ENCODE measurements at places on chromosomes 4 and X. TPM values are rescaled to one million over a fixed set of nuclear protein-coding genes. Genes with fewer than 3 reads are reported as not detected.

DNA sequence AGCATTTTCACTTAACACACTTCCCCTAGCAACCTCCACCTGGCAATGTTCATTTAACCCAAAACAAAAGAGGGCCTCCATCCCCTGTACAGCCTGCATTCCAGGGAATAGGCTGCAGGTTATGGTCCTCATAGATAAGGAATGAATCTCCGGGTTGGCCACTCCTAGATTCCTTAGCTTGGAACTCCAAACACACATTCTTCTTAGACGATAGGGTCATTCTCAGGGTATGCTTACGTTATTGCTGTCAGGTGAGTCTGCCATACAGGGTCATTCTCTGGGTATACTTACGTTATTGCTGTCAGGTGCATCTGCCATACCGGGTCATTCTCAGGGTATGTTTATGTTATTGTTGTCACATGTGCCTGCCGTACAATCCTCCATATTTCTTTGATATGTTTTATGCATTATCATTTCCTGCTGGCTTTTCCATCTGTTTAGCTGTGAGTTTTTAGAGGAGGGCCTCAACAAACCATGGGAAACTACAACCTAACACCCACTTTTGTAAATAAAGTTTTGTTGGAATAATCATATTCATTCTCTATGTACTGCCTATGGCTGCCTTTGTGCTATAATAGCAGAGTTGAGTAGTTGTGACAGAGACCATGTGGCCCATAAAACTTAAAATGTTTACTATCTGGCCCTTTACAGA is 8.2 kb upstream of the AFF1 start:
- DNase-seq: no peak

Gene FGFBP2
- total RNA-seq: 2.5 TPM

- DNase-seq: peak; percentile 64
Observed at GRCh38 chr4:140012688-140013486, 141.1 kb downstream of the MAML3 start.

Gene PLAC8
- 54.4 TPM for total RNA-seq

DNA sequence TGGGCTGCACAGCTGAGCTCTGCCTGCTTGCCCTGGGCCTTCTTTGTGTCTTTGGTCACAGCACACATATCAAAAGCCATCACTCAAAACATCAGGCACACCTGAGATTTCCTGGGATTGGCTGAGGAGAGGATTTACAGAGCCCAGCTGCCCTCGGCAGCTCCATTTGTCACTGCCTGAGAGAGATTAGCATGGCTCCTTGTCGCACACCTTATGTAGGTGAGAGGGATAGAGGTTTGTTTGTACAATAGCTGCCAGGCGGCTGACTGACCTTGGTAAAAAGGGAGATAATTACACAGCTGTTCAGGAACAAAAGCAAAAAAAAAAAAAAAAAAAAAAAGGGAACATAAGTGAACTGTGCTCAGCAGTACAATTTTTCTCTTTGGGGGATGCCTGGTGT is 63.2 kb downstream of the MGST2 start:
- DNase-seq: no peak

Gene PCYT1B
- 0.43 TPM for total RNA-seq

Gene CT45A2
- not detected for total RNA-seq

GRCh38 chr4:53695540-53696463 is 104.5 kb upstream of the LNX1 start:
- DNase-seq: no peak

DNA sequence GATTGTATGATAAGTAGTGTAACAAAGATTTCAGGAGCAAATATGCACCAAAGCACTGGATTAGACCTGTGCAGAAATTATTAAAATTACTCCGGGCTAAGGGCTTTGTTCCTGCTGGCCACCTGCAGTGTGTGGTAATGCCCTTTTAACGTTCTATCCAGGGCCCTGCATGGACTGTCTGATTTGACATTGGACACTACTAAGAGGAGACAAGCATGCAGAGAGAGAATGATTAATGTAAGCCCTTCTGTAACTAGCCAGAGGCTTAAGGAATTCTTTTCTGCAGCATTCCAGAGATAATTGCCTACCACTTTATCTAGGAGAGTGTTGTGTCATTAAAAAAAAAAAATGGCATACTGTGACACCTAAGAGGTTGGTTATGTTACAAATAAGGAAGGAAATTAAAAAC is 117.0 kb downstream of the PCDH7 start:
- DNase-seq: no peak

Gene DRP2
- total RNA-seq: 0.79 TPM
